Brain (organoid and tissue), 16 donors: ENCODE measurements at places on chromosomes 1 and 21. TPM values are rescaled to one million over a fixed set of nuclear protein-coding genes. Genes with fewer than 3 reads are reported as not detected.
A peak's percentile ranks its signal among the peaks of the same experiment; 100 is the strongest.

DNA sequence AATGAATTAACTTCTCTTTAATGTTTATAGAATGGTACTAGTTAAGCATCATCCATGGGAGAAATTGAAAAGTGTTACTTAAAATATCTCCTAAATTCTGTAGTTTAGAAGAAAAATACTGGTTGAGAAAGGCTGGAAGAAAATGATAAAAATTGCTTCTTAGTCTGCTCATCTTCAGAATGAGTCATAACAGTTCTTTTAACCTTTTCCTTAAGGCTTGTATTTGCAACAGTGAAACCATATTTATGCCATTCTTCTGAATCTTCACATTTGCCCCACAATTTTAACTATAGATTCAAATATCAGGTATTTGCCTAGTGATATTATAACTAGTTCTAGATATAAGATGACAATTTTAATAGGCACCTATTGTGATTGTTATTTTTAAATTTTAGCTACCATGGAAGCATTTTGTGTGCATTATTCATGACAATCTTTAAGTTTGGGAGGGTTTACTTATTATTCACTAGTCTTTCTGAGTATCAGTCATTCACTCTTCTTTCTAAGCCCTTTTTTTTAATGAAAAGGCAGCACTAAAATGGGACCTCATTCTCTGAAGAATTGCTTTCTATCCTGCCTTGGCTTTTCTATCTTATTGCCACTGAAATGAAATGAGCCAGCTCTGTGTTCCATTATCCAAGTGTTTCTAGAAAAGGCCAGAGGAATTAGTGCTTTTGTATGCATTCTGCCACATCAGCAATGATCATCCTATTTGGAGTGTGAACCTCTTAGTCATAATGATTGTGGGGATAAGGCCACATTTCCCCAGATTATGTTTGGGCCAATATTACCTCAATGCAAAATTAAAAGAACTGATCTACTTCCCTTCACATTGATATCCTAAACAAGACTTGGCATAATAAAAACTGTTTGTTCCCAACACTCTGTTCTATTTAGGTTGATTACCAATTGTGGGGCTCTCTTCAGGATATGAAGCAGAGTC lies 58.4 kb downstream of the SAMSN1 start:
- no peak for DNase-seq

DNA sequence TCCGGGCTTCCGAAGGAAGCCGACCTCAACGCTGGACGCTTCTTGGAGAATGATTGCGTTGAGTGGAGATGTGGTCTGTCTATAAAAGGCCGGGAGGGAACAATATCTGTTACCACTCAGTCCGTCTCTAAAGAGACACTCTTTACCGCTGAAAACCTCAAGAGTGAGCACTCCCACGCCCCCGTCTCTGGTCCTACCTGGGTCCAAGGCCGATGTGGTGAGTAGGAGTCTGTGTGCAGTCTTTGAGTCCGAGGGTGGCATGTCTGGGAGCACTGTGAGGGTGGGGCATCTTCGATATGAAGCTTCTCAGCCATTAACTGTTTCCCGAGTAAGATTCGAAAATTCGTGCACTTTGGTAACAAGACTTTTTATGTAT lies 576 bp downstream of the ZFP69 start:
- DNase-seq: no peak

Gene SLAMF8
- polyA plus RNA-seq: 0.97 TPM

Gene TMEM269
- polyA plus RNA-seq: not detected

DNA sequence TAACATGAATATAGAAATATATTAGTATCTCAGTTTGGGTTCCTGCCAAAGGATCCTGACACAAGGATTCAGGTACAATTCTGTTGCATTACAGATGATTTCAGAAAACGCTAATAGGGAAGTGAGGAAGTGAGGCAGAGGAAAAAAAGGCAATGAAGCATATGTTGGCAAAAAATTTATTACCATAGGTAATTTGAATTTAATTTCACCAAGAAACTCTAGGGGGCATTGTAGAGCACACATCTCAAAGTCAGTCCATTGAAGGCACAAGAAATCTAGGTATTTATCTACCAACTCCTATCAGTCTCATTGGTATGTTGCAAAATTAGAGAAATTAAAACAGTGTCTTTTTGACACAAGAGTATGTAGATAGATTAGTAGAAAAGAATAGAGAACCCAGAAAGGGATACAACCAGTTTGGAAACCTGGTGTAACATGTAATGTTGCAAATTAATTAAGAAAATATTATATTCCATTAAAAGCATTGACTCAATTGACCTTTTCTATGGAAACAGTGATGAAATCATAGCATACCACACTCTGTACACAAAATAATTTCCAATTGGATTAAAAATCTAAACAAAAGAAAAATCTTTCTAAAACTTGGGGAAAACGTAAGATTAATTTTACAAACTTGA lies 104.9 kb upstream of the SNX7 start:
- DNase-seq: no peak

- no peak for DNase-seq
Measured at GRCh38 chr1:38892976-38893375, 11.6 kb upstream of the GJA9 start.

DNA sequence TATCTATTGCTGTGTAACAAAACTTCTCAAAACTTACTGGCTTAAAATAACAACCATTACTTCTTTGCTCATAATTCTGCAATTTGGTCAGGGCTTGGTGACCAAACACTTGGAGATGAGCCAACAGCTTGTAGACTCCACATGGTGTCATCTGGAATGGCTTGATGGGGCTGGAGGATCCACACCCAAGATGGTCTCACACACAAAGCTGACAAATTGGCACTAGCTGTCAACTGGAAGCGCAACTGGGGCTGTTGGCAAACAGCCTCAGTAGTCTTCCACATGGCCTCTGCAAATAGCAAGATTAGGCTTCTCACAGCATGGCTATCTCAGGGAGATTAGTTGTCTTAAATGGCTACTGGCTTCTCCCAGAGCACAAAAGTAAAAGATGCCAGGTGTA lies 27.1 kb upstream of the MTF2 start:
- DNase-seq: no peak

Gene FAM110D
- polyA plus RNA-seq: 1.2 TPM

DNA sequence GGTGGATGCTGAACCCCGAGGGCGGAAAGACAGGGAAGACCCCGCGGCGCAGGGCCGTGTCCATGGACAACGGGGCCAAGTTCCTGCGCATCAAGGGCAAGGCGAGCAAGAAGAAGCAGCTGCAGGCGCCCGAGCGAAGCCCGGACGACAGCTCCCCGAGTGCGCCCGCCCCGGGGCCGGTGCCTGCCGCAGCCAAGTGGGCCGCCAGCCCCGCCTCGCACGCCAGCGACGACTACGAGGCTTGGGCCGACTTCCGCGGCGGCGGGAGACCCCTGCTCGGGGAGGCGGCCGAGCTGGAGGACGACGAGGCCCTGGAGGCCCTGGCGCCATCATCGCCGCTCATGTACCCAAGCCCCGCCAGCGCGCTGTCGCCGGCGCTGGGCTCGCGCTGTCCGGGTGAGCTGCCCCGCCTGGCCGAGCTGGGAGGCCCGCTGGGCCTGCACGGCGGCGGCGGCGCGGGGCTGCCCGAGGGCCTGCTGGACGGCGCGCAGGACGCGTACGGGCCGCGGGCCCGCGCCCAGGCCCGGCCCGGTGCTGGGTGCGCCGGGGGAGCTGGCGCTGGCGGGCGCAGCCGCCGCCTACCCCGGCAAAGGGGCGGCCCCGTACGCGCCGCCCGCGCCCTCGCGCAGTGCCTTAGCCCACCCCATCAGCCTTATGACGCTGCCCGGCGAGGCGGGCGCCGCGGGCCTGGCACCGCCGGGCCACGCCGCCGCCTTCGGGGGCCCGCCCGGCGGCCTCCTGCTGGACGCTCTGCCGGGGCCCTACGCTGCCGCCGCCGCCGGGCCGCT lies 20.7 kb downstream of the FOXO6 start:
- peak; percentile 54 for DNase-seq

Gene OR2M3
- not detected for polyA plus RNA-seq
